Activated T-cell treated with anti-CD3 and anti-CD28 coated beads, Interleukin-2, amount 50 U/mL, for 4 hours (primary cell): ENCODE measurements at places on chromosomes 7 and 10.

DNA sequence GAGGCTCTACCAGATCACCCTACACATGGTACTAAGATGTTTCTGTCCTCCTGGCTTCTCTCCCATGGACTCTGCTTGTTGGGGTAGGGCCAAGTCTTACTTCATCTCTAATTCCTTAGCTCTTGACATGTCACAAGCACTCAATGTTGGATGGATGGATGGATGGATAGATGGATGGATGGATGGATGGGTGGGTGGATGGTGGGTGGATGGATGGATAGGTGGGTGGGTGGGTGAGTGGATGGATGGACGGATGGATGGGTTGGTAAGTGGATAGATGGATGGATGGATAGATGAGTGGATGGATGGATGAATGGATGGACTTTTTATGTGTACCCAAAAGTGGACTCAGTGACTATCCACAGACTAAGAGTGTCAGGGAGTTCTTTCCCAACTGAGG lies 28.5 kb downstream of the HSPA12A start:
- no peak for DNase-seq

DNA sequence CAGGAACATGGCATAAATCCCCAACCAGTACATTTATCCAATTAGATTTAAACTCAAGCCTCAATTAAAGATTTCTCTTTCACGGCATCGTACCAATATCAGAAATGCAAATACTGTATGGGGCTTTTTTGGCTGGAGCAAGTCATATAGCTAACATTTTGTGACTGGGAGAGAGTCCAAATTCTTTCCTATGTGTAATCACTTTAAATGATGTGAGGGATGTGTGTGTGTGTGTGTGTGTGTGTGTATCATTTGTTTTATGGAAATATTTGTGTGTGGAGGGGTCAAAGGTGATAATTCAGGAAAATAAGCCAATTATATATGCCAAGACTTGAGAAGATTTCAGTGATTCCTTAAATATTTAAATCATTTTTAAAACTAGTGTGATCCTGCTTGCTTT lies 196.6 kb downstream of the TRIL start:
- DNase-seq = no peak

- DNase-seq = no peak
Measured at GRCh38 chr10:75403939-75404814, 2.6 kb upstream of the ZNF503 start.

DNA sequence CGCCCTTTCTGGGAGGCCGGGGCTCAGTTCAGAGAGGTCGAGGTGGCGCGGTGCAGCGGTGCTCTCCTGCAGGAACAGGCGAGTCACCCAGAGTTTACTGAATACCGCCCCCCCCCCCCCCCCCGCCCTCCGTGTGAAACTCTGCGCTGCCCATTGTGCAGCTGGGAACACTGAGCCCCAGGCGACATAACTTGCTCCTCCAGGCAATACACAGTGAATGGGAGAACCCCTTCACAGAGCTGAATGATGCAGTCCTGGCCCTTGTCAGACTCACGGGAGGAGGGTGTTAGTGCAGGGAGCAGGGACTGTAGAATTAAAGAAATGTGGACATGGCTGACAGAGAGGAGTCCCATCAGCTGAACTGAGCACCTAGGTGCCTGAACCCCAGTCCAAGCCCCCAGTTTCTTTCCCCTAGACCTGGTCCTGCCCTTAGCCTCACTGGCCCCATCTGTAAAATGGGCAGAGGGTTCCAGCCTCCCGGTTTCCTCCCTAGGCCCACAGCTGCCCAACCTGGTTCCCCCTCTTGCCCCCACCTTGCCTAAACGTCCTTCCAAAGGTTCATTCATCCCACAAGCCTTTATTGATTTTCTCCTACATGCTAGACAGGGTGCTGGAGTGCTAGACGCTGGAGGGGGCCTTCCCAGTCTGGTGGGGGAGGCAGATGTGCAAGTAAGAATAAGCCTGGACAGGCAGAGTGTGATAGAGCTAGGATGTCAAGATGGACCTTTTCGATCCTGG lies 869 bp upstream of the LOXL4 start:
- no peak for DNase-seq

GRCh38 chr10:79022565-79023230 lies 46.1 kb upstream of the ZMIZ1 start:
- DNase-seq = no peak
